ENCODE measurements at places on chromosomes 6 and 20. TPM values are rescaled to one million over a fixed set of nuclear protein-coding genes. Genes with fewer than 3 reads are reported as not detected.

TBXT gene
- total RNA-seq = not detected

BPIFB2 gene
- total RNA-seq = not detected

CRIP3 gene
- 0.89 TPM for total RNA-seq

CHRNA4 gene
- not detected for total RNA-seq

RIPPLY2 gene
- total RNA-seq = not detected

SPATS1 gene
- total RNA-seq = not detected

MROH8 gene
- total RNA-seq = 0.78 TPM

DNA sequence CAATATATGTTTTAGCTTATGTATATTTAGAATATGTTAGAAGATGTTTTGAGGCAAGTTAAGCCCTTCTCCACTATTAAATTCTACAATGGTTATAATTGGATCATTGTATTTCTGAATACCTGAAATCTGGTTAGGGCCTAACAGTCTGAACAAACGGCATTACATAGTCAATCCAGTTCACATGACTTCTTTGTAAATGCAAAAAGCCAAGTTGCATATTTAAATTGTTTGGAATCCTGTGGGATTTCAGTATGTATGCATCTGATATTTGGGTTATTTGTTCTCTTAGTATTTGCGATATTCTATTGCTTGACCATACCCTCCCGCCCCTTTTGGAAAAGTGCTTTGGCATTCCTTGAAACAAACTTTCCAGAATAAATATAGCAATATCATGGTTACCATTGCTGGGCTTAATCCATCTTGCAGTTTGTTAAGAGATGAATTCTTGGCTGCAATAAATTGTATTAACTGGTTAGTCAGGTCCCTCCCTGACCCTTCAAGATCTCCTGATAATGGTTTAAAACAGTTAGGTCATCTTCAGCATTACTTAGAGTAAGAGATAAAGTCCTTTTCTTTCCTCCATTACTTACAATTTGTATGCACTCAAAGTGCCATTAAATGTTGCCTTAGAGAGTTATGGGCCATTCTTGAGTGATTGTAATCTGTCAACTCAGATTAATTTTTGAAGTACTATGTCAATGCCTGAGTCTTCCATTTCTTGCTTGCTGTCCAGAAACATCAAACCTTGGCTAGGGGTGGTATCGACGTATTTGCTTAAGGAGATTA lies 36.5 kb downstream of the LRRC1 start:
- DNase-seq = no peak

- no peak for DNase-seq
These were observed 411.7 kb downstream of the EPM2A start for GRCh38 chr6:145323646-145324045.

DNA sequence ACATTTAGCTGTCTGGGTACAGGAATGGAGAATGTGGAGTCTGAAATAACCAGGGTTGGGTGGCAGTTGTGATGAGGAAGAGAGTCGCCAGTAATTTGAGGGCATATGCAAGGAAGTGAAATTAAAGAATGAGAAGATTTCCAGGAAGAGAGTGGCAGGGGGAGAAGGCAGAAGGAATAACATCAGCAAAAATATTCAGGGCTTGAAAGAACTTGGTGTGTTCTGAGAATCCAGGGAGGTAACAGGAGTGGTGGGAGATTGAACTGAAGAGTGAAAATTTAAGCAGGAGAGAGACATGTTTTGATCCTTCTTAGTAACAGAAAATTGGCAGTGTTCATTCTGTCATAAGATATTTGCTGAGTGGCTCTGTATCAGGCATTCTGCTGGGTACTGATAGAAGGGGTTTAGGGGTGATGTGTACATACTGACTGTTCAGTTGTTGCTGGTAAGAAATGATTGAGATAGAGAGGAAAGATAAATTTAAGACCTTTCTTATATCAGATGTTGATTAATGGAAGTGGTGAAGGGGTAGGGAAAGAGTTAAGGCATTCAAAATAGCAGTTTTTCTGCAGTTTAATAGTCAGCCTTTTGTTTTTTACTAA lies 54.7 kb downstream of the PHF20 start:
- DNase-seq = no peak

DNA sequence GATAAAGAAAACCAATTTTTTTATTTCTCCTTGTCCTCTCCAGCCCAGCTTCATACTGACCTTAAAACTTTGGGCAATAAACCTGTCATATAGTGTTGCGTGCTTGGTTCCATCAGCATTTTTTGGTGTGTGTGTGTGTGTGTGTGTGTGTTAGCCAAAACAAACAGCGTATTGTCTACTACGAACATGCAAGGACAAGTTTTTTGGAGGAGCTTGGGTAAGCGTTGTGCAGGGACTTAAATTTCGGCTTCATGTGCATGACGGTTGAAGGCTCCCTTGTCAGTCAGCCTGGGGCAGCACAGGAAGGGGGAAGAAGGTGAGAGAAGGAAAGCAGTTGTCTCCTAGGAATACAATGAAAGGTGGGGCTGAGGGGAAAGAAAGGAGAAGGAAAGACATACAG lies 62.0 kb upstream of the PAX1 start:
- DNase-seq = no peak

- DNase-seq = no peak
These were observed 97.1 kb upstream of the FLRT3 start for GRCh38 chr20:14434384-14435136.

- no peak for DNase-seq
These were observed 2.0 kb downstream of the COL9A3 start for GRCh38 chr20:62818592-62819493.

- DNase-seq = peak; percentile 77
These were observed 79.0 kb downstream of the PSMG4 start for GRCh38 chr6:3337521-3338350.

- peak; percentile 73 for DNase-seq
These were observed 88.9 kb upstream of the ECI2 start for GRCh38 chr6:4224067-4224978.

DNA sequence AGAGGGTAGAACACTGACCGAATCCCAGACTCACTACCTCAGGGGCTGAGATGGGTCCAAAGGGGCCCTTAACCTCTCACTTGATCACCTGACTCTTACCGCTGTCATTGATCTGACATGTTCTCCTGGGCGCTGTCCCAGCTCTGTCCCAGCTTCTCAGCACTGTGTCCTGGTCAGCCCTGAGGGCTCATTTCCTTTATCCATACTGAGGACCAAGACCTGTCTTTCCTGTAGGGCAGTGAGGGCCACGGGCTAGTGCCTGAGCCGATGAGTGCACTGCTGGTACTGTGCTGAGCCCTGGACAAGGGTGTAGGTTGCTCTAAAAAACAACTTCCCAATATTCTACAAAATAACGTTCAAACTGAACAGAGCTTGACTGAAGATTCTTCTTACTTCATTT lies 131.5 kb downstream of the MTHFD1L start:
- DNase-seq = no peak

DNA sequence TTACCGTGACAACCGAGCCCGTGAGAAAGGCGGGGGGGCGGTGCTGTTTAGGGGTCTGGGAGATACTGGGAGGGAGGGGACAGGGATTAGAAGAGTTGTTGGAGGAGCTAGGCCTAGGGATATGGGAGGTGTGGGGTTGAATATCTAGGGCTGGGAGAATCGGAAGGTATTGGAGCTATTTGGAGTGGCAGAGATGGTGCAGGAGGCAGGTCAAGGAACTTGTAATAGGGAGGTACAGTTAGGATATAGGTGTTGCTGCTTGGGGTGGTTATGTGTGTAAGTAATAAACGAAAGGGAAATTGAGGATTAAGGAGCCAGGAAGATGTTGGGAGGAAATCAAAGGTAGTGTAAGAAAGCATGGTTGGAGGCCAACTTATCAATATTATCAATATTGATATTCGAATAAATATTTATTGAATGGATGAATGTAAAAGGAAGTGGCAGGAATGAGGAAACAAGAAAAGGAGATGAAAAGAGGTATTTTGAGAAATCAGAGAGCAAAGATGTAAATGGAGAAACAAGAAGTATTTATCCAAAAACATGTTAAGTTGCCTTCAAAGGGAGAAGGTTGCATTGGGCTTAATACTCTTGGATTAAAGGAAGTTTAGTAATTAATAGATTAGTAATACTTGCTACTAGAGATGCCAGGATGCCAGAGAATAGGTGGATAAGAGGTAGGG lies 602 bp downstream of the PPP1R11 start:
- peak; percentile 79 for DNase-seq

DNA sequence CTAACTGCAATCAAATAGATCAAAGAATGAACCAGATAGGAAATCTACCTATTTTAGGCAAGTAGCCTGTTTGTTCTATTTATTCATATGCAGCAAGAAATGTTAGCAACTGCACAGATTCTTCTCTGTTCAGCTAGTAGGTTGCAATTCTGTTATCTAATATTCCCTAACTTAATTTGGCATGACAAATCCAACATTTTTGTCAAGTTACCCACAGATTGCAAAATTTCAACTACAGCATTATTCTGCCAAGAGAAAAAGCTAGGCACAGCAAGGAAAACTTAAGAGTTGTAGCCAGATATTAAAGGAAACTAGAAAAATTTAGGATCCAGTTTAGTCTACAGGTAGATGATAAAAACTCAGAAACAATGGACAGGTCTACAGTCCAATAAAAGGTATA lies 104.4 kb upstream of the SYNCRIP start:
- no peak for DNase-seq

GRCh38 chr20:33119725-33120720 lies 40.6 kb downstream of the BPIFB4 start:
- DNase-seq = no peak

GRCh38 chr20:37702403-37703034 lies 8.7 kb downstream of the CTNNBL1 start:
- DNase-seq = no peak

- DNase-seq = no peak
These were observed 44.4 kb downstream of the PACSIN1 start for GRCh38 chr6:34510299-34510698.

DNA sequence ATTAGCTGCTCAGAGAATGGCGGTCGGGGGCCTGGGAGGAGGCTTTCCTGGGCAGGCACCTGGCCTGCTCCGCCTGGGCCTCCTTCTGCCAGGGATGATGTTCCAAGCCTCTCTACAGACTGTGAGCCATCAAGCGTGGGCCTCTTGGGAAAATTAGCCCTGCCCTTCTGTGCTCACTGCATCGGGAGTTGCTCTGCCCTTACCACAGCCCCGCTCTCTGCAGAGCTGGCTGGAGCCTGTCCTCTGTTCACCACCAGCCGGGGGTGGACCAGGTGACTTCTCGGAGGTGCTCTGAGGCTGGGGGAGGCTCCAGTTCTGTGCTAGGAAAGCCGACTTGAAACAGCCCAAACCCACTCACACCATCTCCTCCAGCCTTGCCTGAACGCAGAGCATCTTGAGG lies 24.2 kb downstream of the MDGA1 start:
- no peak for DNase-seq

DNA sequence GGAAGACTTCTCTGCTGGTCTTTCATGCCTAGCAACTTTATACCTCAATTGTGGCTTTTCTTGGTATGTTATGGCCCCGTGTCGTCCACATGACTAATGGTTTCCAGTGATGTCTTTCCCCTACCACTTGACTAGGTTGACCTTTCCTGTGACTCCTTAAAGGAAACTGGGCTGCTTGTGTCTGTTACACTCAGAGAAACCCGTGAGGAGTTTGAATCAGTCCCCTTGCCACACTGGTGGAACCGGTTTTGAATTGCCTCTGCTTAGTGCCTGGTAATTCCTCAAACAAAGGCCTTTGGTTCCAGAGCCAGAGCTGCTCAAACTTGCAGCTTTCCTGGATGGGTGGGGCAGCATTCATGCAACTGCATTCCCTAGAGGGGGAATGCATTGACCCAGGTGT lies 21.9 kb downstream of the ECT2L start:
- DNase-seq = no peak

DNA sequence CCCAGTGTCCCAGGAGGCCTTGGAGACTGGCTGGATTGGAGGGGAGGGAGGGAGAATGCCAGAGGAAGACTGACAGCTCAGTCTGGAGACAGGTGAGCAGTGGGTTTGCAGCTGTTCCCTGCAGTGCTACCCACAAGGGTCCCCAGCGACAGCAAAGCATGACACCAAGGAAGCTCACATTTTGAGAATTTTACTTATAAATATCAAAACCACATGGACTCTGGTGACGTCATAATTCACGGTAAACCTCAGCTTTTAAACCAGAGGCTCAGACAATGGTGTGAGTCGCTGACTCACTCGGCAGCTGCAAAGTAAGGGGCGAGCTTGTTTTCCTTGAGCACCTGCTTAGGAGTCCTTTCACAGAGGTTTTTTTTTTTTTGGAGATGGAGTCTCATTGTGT lies 65.2 kb downstream of the THBS2 start:
- no peak for DNase-seq

GRCh38 chr6:36239774-36240173 lies 30.1 kb upstream of the PNPLA1 start:
- no peak for DNase-seq

- peak; percentile 17 for DNase-seq
These were observed 63.8 kb upstream of the FABP7 start for GRCh38 chr6:122715725-122716124.

DNA sequence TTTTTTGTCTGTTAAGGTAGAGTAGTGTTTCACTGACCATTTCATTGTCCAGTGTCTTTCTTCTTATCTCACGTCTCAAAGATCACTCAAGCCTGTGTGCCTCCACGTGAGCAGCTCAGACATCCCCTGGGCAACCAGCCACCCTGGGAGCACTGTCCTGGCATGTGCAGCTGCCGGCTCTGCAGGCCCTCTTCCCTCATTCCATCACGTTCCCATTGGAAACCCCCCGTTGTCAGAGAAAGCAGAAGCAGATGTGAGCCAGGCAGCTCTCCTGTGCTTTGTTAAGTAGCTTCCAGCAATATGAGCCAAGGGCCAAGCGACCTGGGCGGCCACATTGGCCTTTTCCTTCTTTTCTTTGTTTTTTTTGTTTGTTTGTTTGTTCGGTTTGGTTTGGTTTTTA lies 233.2 kb upstream of the SYNDIG1 start:
- no peak for DNase-seq

GRCh38 chr20:4040283-4041179 lies 25.2 kb upstream of the RNF24 start:
- no peak for DNase-seq

DNA sequence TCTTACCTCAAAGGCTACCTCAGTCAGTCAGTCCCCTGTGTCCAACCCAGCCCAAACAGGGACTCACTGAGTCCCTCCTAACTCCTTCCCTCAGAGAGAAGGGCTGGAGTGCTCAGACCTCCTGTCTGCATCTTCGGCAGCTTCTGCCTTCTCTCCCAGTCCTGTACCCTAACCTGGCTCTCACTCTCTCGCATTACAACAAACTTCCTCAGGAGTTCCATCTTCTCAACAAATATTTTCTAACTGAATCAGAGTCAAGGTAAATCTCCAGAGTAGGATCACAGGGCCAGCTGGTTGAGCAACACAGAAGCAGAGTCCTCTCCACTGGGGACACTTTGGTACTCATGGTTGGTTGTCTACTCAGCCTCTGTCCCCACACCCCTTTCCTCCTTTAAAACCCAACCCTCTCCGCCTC lies 92.3 kb downstream of the MRPL14 start:
- no peak for DNase-seq

GRCh38 chr20:61852268-61853072 lies 213.2 kb downstream of the TAF4 start:
- no peak for DNase-seq

All from K562 (cell line).